T-helper 17 cell (primary cell): ENCODE measurements at places on chromosomes 13 and 19.

- no peaks in the 10 kb centered on the region for H3K27me3 ChIP-seq
- peaks cover 17% of the 10 kb centered on the region for H3K4me1 ChIP-seq
- no peak for DNase-seq
- peak overlapping the region; percentile 95 for H3K4me3 ChIP-seq
- no peaks in the 10 kb centered on the region for H3K36me3 ChIP-seq
- H3K27ac ChIP-seq: peak overlapping the region; percentile 91
These were observed 757 bp downstream of the CCDC124 start for GRCh38 chr19:17933414-17934129.

DNA sequence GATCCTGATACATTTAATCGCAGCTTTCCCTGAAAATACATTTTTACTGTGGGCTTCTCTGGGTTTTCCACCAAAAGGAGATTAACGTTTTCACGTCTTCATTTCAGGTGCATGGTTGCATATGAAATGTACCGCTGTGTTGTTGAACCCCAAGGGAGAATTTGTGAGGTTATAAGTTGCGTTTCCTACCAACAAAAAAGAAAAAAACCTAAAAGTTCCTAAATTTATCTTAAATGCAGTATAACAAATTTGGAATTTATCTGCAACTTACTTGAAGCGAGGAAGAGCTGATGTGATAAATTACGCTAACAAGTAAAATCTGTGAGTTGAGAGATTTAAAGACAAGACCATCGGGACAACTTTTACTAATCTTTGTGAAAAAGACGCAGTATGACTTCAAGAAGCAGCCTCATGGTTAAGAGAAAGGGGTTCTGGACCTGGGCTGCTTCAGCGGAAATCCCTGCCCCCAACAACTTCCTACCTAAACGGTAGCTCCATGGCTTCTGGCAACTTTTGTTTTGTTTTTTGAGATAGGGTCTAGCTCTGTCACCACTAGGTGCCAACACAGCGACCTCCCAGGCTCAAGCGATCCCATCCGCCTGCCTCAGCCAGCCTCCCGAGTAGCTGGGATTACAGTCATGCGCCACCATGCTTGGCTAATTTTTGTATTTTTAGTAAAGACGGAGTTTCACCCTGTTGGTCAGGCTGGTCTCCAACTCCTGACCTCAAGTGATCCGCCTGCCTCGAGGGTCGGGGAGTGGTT, 958 bp upstream of the OBI1 start:
- H3K4me3 ChIP-seq: peak overlapping the region; percentile 100
- H3K4me1 ChIP-seq: peaks cover 30% of the 10 kb centered on the region
- no peak for DNase-seq

GRCh38 chr19:40103600-40103999, 12.9 kb upstream of the ZNF780A start:
- H3K4me3 ChIP-seq: no peak overlapping the region
- no peak overlapping the region for H3K27ac ChIP-seq
- no peaks in the 10 kb centered on the region for H3K4me1 ChIP-seq
- no peak for DNase-seq
- H3K36me3 ChIP-seq: no peaks in the 10 kb centered on the region

DNA sequence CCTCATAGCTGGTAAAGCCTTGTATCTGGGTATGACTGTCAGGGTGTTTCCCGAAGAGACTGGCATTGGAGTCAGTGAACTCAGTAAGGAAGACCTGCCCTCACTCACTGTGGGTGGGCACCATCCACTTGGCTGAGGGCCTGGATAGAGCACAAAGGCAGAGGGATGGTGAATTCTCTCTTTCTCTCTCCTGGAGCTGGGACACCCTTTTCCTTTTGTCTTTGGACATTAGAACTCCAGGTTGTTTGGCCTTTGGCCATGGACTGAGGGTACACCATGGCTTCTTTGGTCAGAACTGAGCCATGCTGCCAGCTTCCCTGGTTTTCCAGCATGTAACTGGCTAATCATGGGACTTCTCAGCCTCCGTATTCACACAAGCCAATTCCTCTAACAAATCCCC, 4.6 kb upstream of the CEACAM1 start:
- no peak overlapping the region for H3K4me3 ChIP-seq
- no peak overlapping the region for H3K27ac ChIP-seq
- peaks cover 18% of the 10 kb centered on the region for H3K4me1 ChIP-seq
- no peak for DNase-seq

- H3K27ac ChIP-seq: peak overlapping the region; percentile 98
- H3K4me3 ChIP-seq: peak overlapping the region; percentile 85
- H3K36me3 ChIP-seq: peaks cover 5% of the 10 kb centered on the region
- no peaks in the 10 kb centered on the region for H3K27me3 ChIP-seq
- no peak for DNase-seq
- peaks cover 28% of the 10 kb centered on the region for H3K4me1 ChIP-seq
These were observed 338 bp downstream of the SLC35E1 start for GRCh38 chr19:16571822-16572331.

GRCh38 chr19:16349551-16350152, 25.0 kb downstream of the KLF2 start:
- peak overlapping the region; percentile 67 for H3K4me3 ChIP-seq
- no peak for DNase-seq
- no peaks in the 10 kb centered on the region for H3K27me3 ChIP-seq
- H3K4me1 ChIP-seq: peaks cover 31% of the 10 kb centered on the region
- H3K36me3 ChIP-seq: no peaks in the 10 kb centered on the region

- no peak overlapping the region for H3K4me3 ChIP-seq
- peaks cover 10% of the 10 kb centered on the region for H3K4me1 ChIP-seq
These were observed 76.6 kb upstream of the SPATA13 start for GRCh38 chr13:24083722-24084421.

- H3K36me3 ChIP-seq: peaks cover 5% of the 10 kb centered on the region
- DNase-seq: no peak
- peaks cover 36% of the 10 kb centered on the region for H3K4me1 ChIP-seq
- peak overlapping the region; percentile 93 for H3K27ac ChIP-seq
These were observed 12.3 kb downstream of the RBM26 start for GRCh38 chr13:79393564-79394249.

DNA sequence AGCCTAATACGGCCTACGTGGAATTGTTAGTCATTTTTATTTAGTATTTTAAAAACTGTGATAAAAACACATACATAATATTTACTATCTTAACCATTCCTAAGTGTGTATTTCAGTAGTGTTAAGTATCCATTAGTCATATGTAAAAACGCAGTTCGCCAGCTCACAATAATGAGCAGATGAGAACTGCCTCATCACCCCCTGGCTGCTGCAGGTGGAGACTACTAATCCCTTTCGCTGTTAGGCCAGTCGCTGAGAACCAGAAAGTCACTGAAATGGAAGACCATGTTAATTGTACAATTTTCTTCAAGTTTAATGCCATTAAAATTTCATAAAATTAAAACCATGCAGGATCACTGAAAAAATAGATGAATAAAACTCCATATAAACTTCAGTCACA, 1.6 kb downstream of the ESD start:
- H3K4me3 ChIP-seq: no peak overlapping the region
- no peaks in the 10 kb centered on the region for H3K27me3 ChIP-seq
- peaks cover 32% of the 10 kb centered on the region for H3K4me1 ChIP-seq
- H3K36me3 ChIP-seq: peaks cover 10% of the 10 kb centered on the region
- H3K27ac ChIP-seq: no peak overlapping the region

DNA sequence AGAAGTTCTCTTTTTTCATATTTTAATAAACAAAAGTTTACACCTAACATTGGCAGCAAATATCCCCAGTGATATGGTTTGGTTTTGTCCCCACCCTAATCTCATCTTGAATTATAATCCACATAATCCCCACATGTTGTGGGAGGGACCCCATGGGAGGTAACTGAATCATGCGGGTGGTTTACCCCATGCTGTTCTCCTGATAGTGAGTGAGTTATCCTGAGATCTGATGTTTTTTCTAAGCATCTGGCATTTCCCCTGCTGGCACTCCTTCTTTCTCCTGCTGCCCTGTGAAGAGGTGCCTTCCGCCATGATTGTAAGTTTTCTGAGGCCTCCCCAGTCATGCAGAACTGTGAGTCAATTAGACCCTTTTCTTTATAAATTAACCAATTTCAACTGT, 214.7 kb downstream of the SLITRK1 start:
- no peak overlapping the region for H3K27ac ChIP-seq
- H3K4me1 ChIP-seq: no peaks in the 10 kb centered on the region
- no peak overlapping the region for H3K4me3 ChIP-seq
- H3K36me3 ChIP-seq: no peaks in the 10 kb centered on the region

- H3K4me1 ChIP-seq: peaks cover 23% of the 10 kb centered on the region
- H3K27ac ChIP-seq: no peak overlapping the region
- no peak for DNase-seq
- no peaks in the 10 kb centered on the region for H3K27me3 ChIP-seq
- no peaks in the 10 kb centered on the region for H3K36me3 ChIP-seq
These were observed 5.1 kb downstream of the RASGRP4 start for GRCh38 chr19:38420935-38421334.

DNA sequence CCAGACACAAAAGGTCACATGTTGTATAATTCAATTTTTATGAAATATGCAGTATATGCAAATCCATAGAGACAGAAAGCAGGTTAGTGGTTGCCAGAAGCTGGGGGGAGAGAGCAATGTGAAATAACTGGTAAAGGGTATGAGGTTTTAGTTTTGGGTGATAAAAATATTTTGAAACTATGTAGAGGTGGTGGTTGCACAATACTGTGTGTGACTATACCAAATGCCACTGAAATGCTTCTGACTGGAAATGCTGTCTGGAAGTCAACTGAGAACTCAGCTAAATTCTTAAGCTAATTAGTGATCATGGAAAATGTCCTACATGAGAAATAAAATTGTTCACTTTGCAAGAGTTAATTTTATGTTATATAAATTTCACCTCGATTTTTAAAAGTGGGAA, 65.3 kb upstream of the RXFP2 start:
- no peak overlapping the region for H3K4me3 ChIP-seq
- no peak for DNase-seq
- no peaks in the 10 kb centered on the region for H3K36me3 ChIP-seq

DNA sequence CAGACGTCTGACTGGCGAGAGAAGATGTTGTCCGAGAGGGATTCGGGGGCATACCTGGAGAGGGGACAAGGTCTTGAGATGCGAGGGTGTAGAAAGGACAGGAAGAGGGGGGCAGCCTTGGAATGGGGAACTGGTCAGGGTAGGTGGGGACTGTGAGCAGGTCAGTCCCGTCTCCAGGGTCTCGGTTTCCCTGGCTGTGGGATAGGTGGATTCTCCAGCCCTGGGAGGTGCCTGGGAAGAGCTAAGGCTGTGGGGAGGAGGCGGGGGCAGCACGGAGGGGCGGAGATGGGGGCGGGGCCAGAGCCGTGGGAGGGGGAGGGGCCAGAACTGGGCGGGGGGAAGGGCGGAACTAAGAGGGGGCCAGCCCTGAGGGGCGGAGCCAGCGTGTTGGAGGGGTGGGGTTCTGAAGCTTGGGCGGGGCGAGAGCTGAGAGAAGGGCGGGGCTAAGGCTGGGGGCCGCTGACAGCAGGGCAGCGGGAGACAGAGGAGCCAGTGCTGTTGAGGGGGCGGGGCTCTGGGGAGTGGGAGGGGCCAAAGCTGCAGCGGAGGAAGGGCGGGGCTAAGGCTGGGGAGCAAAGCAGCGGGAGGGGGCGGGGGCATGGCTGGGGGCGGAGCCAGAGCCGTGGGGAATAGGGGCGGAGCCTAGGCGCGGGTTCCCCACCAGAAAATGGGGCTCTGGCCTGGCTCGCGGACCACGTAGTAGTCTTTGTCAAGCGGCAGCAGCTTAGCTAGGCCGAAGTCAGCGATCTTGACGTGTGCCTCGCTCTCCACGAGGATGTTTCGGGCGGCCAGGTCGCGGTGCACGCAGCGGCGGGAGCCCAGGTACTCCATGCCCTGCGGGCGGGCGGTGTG, 9.5 kb upstream of the INSL3 start:
- H3K36me3 ChIP-seq: peaks cover 14% of the 10 kb centered on the region
- H3K27me3 ChIP-seq: no peaks in the 10 kb centered on the region
- peak; percentile 25 for DNase-seq
- H3K4me1 ChIP-seq: peaks cover 16% of the 10 kb centered on the region

GRCh38 chr13:79645569-79645968, 164.6 kb downstream of the NDFIP2 start:
- H3K27ac ChIP-seq: no peak overlapping the region
- no peaks in the 10 kb centered on the region for H3K4me1 ChIP-seq
- no peak overlapping the region for H3K4me3 ChIP-seq
- peaks cover 24% of the 10 kb centered on the region for H3K27me3 ChIP-seq

- H3K4me1 ChIP-seq: peaks cover 71% of the 10 kb centered on the region
- peak overlapping the region; percentile 99 for H3K27ac ChIP-seq
These were observed 53.4 kb downstream of the TSSK6 start for GRCh38 chr19:19461671-19462622.

DNA sequence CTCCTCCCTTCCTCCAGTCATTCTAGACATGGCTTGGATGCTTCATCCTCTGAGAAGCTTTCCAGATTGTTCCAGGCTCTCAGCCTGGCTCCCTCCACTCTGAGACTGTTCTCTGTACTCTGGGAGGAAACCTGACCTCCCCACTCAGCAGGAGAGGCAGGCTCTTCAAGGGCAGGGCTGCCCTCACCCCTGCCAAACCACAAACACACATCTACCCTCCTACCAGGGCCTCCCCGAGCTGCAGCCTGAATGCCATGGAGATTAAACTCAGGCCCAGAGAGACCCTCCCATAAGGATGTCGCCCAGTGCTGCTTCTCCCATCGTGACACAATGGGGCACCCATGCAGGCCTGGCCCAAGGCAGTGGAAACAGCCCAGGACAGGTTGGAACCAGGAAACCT, 16.2 kb downstream of the NUMBL start:
- H3K4me3 ChIP-seq: no peak overlapping the region
- H3K27me3 ChIP-seq: no peaks in the 10 kb centered on the region
- H3K27ac ChIP-seq: no peak overlapping the region

- H3K4me1 ChIP-seq: no peaks in the 10 kb centered on the region
- no peaks in the 10 kb centered on the region for H3K27me3 ChIP-seq
- no peaks in the 10 kb centered on the region for H3K36me3 ChIP-seq
These were observed 48.9 kb upstream of the TNFSF11 start for GRCh38 chr13:42525035-42525504.

GRCh38 chr13:59734393-59734792, 429.3 kb downstream of the DIAPH3 start:
- DNase-seq: no peak
- H3K4me1 ChIP-seq: no peaks in the 10 kb centered on the region
- no peaks in the 10 kb centered on the region for H3K27me3 ChIP-seq
- peaks cover 2% of the 10 kb centered on the region for H3K36me3 ChIP-seq

DNA sequence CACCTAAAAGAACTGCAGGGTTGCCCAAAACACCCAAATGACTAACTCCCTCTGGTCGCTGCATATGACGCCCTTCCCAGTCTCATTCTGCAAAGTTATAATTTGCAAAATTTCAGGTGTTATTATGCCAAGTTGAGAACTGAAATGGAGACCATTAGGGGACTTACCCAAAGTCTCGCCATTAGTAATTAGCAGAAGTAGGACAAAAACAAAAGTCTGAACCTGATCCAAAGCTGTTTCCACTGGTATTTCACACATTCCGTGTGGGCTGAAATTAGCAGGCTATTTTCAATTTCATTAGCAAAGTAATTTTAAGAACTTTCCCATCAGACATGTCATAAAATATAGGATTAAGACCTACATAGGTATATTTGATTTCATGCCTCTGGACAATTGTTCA, 6.8 kb downstream of the RUBCNL start:
- no peak for DNase-seq
- H3K4me1 ChIP-seq: peaks cover 2% of the 10 kb centered on the region

GRCh38 chr13:39401756-39402155, 201.2 kb downstream of the LHFPL6 start:
- H3K27ac ChIP-seq: no peak overlapping the region
- DNase-seq: no peak
- peaks cover 14% of the 10 kb centered on the region for H3K27me3 ChIP-seq
- peaks cover 2% of the 10 kb centered on the region for H3K4me1 ChIP-seq
- no peaks in the 10 kb centered on the region for H3K36me3 ChIP-seq
- no peak overlapping the region for H3K4me3 ChIP-seq

GRCh38 chr19:47445937-47446402, 25.7 kb downstream of the SLC8A2 start:
- peak overlapping the region; percentile 39 for H3K27ac ChIP-seq
- H3K4me1 ChIP-seq: peaks cover 48% of the 10 kb centered on the region
- H3K36me3 ChIP-seq: peaks cover 14% of the 10 kb centered on the region
